Activated CD4-positive, alpha-beta T cell treated with anti-CD3 and anti-CD28 coated beads for 36 hours (primary cell): ENCODE measurements at places on chromosomes 7 and 10. TPM values are rescaled to one million over a fixed set of nuclear protein-coding genes. Genes with fewer than 3 reads are reported as not detected.

The ZNF117 gene
- 6.2 TPM for total RNA-seq

The TMEM106B gene
- total RNA-seq: 25.3 TPM

The KLF14 gene
- not detected for total RNA-seq

The SOSTDC1 gene
- total RNA-seq: not detected

The PTF1A gene
- not detected for total RNA-seq

The CH25H gene
- not detected for total RNA-seq

The SLC39A12 gene
- total RNA-seq: not detected

- no peak for DNase-seq
Measured at GRCh38 chr10:5616836-5617235, 49.6 kb downstream of the ASB13 start.

DNA sequence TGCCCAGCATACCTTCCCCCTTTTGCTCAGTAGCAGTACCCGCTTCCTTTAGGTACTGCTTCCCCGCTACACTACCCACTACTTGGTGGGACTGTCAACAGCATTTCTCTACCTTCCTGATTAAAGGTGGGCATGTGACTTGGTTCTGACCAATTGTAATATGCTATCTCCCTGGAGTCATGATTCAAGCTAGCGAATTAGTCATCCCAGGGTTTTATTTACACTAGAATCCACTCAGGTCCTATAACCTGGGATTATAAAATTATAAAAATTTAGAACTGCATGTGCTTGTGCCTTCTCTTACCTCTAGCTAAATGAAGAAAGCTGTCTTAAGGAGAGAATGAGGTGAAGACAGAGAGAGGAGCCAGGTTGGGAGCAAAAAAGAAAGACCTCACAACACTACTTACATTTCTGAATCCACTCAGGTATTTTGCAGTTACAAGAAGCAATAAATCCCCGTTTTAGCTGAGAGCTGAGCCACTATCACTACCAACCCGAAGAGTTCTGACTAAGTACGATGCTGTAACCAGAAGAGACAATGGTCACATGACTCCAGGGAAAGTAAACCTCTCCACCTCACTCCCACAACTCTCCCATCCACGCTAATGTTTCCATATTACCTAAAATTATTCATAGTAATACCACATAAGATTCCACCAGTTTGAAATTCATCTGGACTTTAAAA is 9.7 kb downstream of the GBX1 start:
- DNase-seq: no peak

DNA sequence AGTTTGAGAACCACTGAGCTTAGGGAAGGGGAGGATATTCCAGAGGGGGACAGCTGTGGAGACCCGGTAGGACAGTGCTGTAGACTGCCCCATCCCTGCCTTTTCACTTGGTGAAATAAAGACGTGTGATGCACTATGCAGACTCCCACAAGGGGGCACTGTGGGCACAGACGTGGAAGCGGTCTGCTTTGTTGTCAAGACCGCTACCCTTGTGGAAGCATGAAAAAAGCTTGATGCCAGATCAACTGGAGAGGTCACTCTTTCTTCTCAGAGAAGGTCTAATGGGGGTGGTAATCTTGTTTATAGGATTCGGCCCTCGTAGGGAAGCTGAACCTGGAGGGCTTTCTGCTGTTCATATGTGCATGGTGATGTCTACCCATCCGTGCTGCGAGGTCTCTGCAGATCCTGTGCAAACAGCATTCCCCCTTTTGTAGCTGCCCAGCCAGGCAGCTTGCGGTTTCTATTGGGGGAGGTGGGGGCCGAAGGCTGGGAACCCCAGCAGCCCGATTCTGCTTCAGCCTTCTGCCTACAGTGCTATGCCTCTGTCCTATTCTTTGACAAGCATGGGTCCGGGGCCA is 13.7 kb downstream of the RPS24 start:
- DNase-seq: peak; percentile 91

DNA sequence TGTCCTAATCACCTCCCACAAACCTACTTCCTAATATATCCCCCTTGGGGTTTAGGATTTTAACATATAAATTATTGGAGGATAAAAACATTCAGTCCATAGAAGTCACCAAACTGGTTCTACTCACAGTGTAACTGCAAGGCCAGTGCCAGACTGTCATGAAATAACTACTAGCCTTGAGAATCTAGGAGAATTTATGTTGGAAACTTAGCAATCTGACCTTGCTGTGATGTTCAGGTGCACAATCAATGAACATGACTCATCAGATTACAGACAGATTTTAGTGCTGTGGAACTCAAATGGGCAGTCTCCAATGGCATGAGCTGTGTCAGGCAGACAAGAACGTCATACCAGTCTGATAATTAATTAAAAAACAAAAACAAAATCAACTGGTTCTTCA is 571.4 kb upstream of the IGFBP3 start:
- DNase-seq: no peak

- DNase-seq: no peak
Measured at GRCh38 chr7:90671571-90671970, 75.5 kb downstream of the CDK14 start.

DNA sequence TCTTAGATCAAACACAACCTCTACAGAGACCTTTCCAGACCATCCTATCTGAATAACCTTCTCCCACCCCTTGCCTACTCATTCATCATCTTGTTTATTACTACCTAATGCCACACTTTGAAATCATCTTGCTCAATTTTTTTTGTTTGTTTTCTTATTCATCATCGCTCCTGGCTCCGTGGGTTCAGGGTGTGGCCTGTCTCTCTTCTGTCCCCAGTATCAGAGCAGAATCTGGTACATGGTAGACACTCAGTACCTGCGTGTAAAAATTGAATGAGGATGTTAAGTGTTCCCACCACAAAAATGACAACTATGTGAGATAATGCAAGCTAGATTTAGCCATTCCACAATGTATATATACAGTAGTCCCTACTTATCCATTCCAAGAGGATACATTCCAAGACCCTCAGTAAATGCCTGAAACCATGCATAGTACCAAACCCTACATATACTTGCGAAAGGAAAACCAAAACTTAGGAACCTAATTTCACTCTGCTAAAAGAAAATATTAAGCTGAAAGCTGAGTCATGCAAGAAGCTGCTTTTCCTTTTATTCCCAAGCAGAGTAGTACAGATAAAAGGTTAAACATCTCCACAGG is 72.1 kb upstream of the SEC61G start:
- no peak for DNase-seq

GRCh38 chr7:19094598-19095352 is 22.7 kb downstream of the TWIST1 start:
- no peak for DNase-seq

- no peak for DNase-seq
Measured at GRCh38 chr7:14688208-14688607, 214.3 kb downstream of the DGKB start.

DNA sequence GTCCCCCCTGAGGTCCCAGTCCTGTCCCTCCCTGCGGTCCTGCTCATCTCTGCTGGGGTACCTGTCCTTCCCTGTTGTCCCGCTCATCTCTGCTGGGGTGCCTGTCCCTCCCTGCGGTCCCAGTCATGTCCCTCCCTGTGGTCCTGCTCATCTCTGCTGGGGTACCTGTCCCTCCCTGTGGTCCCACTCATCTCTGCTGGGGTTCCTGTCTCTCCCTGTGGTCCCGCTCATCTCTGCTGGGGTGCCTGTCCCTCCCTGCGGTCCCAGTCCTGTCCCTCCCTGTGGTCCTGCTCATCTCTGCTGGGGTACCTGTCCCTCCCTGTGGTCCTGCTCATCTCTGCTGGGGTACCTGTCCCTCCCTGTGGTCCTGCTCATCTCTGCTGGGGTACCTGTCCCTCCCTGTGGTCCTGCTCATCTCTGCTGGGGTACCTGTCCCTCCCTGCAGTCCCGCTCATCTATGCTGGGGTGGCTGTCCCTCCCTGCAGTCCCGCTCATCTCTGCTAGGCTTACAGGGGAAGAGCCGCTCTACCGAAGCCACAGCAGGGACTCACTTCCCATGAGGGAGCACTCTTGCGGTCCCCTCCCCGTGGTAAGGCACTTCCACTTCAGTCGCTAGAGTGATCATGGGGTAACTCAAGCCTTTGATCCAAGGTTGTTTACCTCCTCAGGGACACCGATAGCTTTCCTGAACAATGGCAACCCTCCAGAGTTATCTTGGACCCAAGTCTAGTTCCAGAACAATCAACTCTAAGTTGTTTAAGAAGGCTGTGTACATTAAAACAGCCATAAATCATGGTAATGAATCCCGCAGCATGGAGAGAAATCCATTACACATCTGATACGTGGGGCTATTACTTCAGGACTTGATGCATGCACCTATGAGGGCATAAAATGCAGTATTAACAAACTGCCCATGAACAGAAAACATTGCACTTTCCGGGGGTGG is 46.8 kb upstream of the MNX1 start:
- DNase-seq: no peak

GRCh38 chr7:116528008-116528789 is 3.4 kb downstream of the CAV1 start:
- no peak for DNase-seq

- peak; percentile 42 for DNase-seq
Measured at GRCh38 chr7:130649004-130649790, 19.4 kb downstream of the COPG2 start.
